ENCODE measurements at places on chromosomes 7 and 10.
A peak's percentile ranks its signal among the peaks of the same experiment; 100 is the strongest.

DNA sequence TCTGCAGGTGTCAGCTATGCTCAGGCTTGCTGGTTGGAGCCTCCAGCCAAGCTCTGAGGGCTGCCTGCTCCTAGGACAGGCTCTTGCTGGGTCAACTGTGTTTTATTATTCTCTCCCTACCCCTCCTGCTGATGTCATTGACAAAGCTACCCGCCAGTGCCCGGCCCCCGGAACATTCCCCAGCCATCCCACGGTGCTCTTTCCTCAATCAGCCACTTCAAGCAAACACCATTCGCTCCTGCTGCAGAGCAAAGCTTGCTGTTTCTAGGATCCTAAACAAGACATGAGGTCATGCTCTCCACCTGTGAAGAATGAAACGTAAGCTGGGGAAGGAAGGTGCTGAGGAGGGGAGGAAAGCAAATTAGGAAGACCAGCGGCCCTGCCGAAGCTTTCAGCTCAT lies 2.1 kb upstream of the C10orf71 start:
- DNase-seq: no peak

- no peak for DNase-seq
Observed at GRCh38 chr10:34491678-34492077, 323.4 kb downstream of the PARD3 start.

- no peak for DNase-seq
Observed at GRCh38 chr7:112547916-112548315, 67.1 kb downstream of the LSMEM1 start.

DNA sequence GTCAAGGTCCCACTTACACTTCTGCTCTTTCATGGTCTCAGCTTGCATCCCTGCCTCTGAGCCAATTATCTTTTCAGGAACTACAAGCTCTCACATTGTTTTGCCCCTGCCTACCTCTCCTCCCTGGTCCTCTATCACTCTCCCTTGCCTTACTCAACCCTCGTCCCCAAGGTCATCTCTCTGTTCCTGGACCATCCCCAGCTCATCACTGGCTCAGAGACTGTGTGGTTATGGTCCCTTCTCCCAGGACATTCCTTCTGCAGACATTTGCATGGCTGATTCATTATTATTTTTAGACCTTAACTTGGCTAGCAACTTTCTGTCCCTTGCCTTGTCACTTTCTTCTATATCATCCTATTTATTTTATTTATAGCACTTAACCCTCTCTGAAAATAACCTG lies 17.8 kb upstream of the GPAM start:
- DNase-seq: no peak

DNA sequence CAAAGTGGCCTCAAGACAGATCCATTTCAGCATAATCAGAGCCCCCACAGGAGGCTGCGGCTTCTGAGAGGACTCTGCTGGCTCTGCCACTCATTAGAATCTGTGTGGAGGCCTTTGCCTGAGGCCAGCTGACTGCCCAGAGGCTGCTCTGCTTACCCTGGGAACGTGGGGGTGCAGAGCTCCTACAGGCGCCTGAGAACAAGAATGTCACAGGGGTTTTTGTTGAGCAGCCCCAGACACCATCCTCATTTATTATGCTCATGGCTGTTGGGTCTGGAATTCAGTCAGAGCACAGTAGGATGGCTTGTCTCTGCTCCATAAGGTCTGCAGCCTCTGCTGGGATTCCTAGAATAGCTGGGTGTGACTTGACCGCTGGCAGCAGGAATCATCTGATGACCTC lies 101.8 kb upstream of the GDF10 start:
- DNase-seq: no peak

- no peak for DNase-seq
Observed at GRCh38 chr7:129902788-129903422, 49.9 kb downstream of the UBE2H start.

- peak; percentile 11 for DNase-seq
Observed at GRCh38 chr7:34845666-34846361, 187.8 kb downstream of the NPSR1 start.

DNA sequence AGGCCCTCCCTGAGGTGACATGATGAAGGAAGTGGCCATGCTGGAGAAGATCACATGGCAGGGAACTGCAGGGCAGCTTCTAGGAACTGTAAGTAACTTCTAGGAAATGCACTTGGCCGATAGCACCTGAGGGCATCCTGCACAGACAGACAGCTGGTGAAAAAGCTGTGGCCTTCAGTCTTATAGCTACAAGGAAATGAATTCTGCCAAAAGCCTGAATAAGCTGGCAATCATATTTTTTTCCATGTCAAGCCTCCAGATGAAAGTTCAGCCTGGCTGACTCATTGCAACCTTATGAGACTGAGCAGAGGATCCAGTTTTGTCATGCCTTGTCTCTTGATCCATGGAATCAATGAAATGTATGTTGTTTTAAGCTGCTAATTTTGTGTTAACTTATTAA lies 91.1 kb upstream of the CACNA2D1 start:
- peak; percentile 50 for DNase-seq

- DNase-seq: peak; percentile 75
Observed at GRCh38 chr10:87635498-87636312, 24.0 kb upstream of the PAPSS2 start.

DNA sequence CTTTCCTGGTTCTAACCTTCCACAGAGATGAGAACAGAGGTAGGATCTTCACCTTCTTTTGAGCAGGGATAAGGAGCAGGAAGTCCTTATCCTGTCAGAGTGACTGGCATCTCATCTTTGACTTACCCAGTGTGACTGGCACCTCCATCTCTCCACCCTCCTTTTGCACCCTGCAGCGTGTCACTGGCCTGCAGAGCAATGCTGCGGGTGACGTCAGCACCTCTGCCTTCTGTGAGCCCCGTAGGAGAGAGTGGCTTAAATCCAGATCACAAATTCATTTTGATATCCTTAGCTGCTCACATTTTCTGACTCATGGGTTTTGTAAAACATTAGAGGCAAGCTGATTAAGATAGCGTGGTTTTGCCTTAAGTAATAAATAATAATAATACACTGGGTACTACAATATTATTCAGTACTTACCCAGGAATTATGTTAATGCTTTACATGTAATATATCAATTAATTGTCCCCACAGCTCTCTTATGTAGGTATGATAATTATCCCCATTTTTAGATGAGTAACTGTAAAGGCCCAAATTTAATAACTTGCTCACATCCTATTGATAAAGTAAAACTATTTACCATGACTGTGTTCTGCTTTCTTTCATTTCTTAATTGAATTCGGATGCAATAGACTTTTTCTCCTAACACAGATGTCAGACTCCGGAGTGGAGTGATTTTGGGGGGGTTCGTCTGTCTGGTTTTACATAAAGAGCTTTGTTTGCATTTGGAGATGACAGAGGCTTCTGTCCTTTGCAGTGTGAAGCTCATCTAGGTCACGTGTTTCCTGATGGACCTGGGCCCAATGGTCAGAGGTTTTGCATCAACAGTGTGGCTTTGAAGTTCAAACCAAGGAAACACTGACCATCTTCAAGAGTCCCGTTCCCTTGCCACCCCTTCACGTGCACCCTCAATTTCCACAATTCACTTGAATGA lies 24.9 kb downstream of the MSRB2 start:
- no peak for DNase-seq

GRCh38 chr10:130054021-130054420 lies 56.6 kb downstream of the C10orf143 start:
- no peak for DNase-seq

- no peak for DNase-seq
Observed at GRCh38 chr10:124601431-124602120, 140.0 kb downstream of the LHPP start.

DNA sequence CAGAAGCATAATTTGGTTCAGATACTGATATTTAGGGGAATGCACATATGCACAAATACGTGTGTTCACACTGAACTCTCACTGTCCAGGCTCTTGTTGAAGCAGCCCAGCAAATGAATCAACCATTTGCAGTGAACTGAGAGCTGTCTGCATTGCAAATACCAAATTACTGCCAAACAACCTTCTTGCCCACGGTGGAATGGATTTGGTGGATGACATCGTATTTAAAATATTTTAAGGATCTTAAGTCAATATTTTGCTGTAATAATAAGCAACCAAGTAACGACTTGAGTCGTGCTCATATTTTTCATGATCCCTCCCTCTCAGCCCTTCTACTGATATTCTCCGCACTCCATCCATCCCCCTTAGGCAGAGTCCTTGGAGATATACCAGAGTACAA lies 107.9 kb upstream of the FEZF1 start:
- peak; percentile 20 for DNase-seq

GRCh38 chr10:126734967-126735366 lies 64.5 kb upstream of the C10orf90 start:
- no peak for DNase-seq

GRCh38 chr10:102603946-102604345 lies 40.3 kb upstream of the TRIM8 start:
- peak; percentile 69 for DNase-seq

DNA sequence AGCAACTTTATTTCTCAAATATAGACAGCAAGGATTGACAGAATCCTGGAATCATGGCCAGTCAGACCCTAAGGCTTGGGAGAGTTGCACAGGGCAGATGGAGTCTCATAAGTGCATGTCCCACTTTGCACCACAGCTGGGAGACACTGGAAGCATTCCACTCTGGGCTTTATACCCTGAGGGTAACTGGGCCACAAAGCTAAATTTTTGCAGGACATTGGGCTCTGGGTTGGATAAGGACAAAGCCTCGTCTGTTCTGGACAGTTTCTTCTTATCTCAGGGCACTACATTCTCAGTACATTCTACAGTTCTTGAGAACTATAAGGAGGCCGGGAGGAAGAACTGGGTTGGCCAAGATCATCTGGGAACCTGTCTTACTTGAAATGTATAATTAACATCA lies 158.3 kb upstream of the IGFBP3 start:
- DNase-seq: no peak

GRCh38 chr10:100446130-100446761 lies 16.6 kb upstream of the WNT8B start:
- no peak for DNase-seq

- no peak for DNase-seq
Observed at GRCh38 chr7:29471444-29472138, 92.0 kb upstream of the PRR15 start.

GRCh38 chr10:96643920-96644319 lies 57.1 kb upstream of the TM9SF3 start:
- no peak for DNase-seq

DNA sequence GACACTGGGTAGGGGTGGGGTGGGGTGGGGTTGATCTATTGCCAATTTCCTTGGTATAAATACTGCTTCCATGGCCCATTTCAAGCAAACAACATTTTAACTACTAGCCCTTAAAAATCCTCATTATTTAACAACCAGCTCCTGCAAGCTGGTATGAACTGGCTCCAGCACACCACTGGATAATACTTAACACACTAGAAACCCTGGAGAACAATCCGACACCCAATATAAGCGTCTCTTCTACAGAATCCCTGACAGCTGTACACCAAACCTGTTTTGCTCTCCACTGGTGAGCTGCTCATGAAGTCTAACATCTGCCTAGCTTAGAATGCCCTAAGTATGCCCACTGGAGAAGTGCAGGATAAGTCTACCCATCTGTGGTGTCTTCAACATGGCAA lies 116.8 kb downstream of the HIPK2 start:
- no peak for DNase-seq

GRCh38 chr10:45040921-45041542 lies 40.3 kb downstream of the ZNF22 start:
- DNase-seq: peak; percentile 30

DNA sequence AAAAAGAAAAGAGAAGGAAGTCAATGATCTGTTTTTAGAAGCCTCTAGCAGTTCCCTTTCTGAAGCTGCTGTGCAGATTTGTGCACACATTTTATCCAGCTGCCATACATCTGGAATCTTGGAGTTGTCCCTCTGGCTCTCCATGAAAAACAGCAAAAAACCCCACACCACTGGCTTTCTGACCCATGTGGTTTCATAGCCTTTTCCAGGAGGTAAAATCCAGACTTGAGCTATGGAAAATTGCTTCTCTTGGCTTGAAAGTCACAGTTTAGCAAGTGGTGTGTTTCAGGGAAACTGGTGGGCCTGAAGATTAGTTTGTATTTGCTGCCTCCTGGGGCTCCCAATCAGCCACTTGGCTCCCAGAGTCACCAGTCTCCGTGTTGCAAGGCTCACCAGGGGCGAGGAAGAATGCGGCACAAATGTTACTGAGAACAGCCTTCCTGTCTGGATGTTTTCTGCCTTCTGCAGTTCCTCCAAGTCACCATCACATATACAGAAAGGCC lies 50.1 kb upstream of the ADRB1 start:
- no peak for DNase-seq

- no peak for DNase-seq
Observed at GRCh38 chr7:147492606-147493005, 1098.0 kb upstream of the C7orf33 start.

GRCh38 chr7:52475001-52475582 lies 560.3 kb upstream of the POM121L12 start:
- DNase-seq: no peak

DNA sequence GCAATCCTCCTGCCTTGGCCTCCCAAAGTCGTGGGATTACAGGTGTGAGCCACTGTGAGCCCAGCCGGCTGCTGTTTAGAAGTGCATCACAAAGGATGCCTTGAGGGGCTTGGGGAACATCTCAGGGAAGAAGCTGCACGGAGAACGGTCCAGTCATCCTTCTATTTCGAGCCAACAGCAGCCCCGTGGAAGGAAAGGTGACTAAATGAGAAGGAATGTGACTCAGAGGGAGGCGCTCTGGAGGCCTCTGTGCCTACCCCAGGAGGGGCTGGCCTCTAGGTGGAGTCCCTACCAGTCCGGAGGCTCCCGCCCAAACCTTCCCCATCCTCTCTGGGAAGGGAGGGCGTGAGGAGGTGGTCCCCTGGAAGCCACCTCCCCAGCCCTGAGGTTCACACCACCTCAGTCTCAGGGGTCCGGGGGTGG lies 76.2 kb downstream of the CTBP2 start:
- peak; percentile 92 for DNase-seq

- no peak for DNase-seq
Observed at GRCh38 chr10:102287538-102287937, 42.2 kb downstream of the GBF1 start.

GRCh38 chr7:104772405-104773345 lies 241.3 kb upstream of the KMT2E start:
- DNase-seq: no peak

DNA sequence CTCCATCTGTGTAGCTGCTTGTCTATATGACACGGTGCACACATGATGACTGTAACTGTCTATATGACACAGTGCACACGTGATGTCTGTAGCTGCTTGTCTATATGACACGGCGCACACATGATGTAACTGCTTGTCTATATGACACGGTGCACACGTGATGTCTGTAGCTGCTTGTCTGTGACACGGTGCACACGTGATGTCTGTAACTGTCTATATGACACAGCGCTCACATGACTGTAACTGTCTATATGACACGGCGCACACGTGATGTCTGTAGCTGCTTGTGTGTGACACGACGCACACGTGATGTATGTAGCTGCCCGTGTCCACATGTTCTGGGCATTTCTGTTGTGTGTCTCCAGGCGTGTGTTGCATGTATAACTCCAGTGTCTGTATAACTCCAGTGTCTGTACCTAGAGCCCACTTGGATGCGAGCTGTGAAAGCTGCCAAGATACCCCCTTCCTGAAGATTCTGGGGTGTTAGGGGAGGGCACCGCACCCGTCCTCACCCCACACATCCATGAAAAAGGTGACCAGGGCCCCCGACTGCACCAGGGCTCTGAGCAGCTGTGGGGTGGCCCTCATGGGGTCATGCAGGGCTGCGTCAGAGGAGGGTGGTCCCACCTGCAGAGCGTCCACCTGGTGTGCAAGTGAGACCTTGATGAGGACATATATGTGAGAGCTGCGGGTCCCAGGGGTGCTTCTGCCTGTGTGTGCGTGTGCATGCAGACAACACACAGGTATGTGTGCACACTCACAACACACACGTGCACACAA lies 137.9 kb downstream of the ELFN1 start:
- no peak for DNase-seq

Measured in fibroblast of pulmonary artery (primary cell).